ENCODE measurements at places on chromosomes 3 and 15.

DNA sequence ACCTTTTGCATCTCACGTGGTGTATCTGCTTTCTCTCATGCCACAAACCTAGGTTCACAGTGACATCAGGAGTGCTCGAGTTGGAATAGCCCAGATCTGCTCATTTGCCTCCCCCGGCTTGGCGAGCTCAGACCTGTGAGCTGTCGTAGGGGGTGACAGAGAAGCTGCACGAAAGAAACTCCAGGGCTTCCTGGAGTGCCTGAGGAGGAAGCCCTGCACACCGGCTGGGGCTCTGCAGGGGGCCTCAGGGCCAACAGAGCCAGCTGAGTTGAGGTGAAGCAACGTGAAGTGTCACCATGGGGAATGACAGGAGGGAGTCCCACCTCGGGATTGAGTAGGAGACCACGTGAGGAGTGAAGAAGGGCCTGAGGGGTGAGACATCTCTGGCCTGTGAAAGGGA is 62.5 kb downstream of the RPN1 start:
- DNase-seq: no peak

GRCh38 chr3:78868570-78868969 is 899.2 kb downstream of the ROBO1 start:
- no peak for DNase-seq

- no peak for DNase-seq
Measured at GRCh38 chr15:91926908-91927270, 73.4 kb downstream of the SLCO3A1 start.

DNA sequence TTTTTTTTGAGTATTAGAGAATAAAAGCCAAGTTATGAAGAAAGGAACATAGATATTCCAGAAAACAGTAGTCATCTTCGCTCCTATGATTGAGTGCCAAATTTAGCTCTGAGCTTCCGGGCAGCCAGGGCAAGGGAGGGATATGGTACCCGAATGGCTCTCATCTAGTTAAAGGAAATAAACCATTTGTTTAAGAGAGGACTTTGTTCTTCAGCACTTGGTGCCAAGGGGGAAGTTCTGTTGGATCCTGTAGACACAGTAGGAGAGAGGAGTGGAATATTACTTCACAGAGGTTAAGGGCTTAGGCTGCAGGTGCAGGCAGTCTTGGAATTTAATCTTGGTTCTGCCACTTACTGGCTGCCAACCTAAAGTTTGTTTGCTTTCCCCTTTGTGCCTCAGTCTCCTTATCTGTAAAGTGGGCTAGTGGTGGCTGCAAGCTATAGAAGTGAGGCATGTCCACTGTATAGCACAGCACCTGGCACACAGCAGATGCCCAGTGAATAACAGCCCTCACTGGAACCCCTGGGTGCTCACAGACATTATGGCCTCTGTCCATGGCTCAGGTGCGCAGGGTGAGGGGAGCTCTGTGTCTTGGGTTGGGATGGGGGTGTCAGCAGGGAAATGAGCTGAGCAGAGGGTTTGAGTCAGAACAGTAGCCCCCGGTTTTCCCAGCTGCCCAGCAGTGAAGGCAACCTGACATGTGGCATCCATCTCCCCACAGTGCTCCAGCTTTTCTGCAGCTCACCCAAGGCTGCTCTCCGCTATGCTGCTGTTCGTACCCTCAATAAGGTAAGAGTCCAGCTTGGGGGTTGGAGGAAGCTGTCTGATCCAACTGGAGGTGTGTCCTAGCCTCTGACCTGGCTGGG is 10.4 kb downstream of the COPG1 start:
- DNase-seq: no peak

DNA sequence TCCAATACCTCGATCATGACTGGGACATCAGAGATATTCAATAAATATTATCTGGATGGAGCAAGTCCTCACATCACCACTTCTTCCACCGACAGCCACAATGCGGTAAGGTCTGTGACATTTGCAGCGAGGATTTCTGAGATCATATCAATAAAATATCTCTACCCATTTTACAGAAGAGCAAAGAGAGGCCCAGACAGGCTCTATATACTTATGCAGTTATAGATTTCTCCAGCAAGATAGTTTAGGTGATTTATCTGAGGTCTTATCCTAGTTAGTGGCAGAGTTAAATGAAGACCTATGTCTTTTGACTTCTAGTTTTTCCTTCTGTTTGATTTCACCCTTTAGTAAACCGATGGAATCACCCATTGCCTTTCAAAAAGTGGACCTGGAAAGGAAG is 81.6 kb downstream of the TNIK start:
- DNase-seq: no peak

GRCh38 chr3:145739926-145740325 is 421.1 kb downstream of the PLOD2 start:
- no peak for DNase-seq

DNA sequence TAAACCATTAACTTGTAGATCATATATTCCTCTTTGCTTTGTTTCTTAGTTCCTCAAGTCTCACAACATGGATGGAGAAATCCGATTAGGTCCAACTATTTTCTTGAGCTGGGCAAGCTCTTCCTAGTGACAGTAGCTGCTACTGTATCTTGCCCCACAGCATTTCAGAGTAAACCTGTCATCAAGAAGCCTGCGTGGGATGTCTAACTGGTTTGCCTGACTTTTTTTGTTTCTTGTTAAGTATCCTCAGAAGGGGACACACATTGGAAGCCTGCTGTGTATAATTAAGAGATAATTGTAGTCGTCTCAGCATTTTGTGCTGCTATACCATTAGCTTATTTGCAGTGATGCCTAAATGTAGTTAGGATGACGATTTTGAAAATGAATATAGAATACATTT is 29.3 kb upstream of the STT3B start:
- no peak for DNase-seq

GRCh38 chr3:151625086-151625485 is 108.6 kb upstream of the AADACL2 start:
- DNase-seq: no peak

DNA sequence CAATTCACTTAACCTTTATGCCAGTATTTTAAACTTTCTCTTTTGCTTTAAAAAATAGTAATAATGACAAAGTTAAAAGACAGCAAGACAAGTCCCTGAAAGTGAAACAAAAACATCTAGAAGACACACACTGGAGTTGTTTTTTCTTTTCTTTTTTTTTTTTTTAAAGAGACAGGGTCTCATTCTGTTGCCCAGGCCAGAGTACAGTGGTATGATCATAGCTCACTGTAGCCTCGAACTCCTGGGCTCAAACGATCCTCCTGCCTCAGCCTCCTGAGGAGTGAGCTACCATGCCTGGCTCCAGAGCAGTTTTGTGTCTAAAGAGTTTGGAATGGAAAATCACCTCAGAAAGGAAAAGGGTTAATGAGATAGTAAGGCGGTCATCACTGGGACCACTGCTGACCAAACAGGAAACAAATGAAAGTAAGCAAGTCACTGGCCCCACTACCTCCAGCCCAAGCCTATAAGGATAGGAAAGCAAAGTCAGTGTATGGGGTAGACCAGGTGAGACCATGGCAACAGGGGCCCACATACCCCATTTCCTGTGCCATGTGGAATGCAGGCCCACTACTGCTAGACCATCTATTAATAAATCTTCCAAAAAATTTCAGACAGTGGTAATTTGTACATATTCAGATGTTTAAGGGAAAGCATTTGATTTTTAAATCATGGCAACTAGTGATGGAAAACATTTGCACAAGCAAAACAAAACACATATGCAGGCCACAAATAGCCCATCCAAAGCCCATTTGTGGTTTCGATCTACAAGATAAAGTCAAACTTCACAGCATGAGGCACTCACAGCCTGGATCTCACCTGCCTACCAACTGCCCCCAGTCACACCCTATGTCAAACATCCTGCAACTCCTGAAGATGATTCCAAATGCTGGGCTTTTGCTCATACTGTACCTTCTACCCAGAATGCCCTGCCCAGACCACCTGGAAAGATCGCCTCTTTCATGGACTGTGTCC is 62.6 kb downstream of the OSBPL10 start:
- no peak for DNase-seq

DNA sequence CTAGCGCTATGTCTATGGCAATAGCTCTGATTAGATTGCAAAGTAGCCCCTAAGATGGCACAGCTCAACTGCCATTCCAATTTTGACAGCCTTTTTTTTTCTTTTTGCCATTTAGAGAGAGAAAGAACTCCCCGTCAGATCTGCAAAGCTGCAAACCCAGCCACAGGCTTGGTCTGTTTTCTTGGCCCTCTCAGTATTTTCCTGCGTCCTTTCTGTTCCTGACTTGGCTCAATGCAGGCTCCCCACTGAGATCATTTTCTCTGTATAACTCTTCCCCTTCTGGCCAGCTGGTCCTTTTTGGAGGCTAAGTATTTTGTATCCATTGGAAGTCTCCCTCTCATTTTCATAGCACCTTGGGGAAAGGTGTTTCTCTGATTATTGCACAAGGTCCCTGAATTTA is 386.7 kb downstream of the UNC13C start:
- no peak for DNase-seq

- DNase-seq: no peak
Measured at GRCh38 chr3:58996730-58997129, 53.1 kb downstream of the CFAP20DC start.

DNA sequence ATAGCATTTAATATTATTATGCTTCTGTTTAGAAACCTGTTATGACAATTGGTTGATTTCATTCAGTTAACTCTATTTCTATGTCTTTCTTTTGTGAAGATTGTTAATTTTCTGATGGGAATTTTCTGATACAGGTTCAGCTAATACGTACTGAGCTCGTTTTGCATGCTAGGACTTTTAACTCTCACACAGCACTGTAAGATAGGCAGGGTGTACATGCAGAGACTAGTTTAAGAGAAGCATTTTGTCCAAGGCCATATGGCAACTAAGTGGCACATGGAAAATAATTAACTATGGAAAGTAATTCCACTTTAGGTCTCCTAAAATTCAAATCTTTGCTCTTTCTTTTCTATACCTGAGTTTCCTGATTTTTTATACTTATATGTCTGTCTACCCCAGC is 81.9 kb downstream of the IL1RAP start:
- DNase-seq: no peak

DNA sequence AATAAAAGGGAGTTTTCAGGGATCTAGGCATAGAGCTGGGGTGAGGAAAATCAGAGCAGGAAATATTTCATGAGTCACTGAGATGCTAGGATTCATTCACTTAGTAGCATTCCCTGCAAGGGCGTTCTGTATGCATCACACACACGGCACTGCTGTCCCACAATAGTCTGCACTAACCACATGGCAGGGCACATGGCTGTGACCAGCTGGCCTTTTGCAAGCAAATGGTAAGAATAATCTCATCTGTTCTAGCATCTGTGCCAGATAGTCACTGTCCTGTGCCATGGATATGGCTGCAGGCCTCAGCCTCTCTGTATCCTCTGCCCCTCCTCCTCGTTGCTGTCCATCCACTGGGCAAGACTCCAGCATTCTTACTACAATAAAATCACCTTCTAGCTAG is 37.8 kb downstream of the BOC start:
- no peak for DNase-seq

DNA sequence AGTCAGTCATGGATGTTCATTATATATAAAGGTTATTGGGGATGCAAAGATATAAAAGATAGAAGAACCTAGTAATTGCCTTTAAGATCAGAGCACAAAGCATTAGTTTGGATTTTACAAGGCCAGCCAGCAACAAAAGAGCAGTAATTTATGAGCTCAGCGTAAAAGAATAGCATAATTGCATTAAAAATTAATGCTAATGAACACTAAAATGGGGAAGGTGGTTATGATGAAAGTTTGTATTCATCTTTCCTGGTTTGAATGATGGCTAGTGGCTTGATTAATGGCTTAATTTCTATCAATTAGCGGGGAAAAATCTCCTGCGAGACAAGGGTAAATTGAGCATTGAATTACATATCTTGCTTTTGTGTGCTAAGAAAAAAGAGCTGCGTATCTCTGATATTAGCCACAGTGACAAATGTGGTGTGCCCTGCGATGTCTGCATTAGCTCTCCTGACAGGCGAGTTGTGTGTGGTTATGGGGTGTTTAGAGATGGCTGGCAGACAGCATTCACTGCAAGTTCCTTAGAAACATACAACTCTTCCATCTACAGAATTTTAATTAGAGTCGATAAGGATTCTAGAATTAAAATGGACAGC is 42.8 kb upstream of the MLF1 start:
- DNase-seq: no peak

DNA sequence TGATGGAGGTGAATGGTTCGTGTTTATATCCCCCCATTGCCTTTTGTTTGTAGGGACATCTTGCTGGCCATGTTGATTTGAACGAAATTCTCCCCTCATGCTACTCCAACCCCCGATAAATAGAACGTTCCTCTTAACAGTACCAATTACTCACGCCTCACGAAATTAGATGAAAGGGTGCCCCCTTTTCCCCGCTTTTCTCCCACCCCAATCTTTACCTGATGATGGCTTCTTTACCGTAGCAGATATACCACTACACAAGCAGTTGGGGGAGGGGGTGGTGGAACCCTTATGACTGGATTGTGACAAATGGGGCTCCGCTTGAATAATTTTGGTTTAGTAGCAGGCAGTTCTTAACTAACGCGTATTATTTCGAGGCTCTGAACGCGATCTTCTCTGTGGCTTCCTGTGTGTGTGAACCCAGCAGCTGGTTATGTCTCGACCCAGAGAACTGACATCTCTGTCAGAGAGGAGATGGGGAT is 1.1 kb downstream of the PIAS1 start:
- DNase-seq: peak; percentile 52

DNA sequence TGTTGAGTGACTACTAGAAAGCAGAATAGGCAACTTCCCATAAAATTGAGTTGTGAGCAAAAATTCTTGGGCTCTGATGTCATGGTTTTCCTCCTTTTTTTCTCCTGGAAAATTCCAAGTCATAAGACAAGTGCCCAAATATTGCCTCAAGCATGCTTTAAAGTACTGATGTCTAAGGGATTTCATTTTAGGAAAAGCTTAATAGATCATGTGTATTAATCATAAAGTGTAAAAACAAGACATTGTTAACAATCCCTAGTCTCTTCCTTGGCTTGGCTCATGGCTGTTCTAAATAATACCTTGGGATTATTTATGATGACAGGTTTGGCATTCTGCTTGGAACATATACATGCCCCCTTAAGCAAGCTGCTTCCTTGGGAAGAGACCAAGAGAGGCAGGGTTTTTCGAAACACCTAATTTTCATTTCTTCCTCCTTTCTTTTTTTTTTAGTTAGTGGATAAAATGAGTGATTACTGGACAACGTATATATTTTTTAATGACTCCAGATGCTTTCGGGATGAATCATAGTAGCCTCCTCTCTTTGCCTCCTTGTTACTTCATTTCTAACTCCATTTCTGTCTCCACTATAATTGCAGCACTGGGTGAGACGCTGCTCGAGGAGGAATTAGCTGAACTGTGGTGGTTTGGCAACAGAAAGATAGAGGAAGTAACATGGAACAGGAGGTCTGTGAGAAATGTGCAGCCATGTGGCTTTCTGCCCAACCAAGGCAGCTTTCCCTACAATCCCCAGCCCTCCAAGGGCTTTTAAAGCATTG is 104.9 kb downstream of the TPRG1 start:
- DNase-seq: no peak

GRCh38 chr3:55014081-55014480 is 86.2 kb upstream of the LRTM1 start:
- DNase-seq: no peak

DNA sequence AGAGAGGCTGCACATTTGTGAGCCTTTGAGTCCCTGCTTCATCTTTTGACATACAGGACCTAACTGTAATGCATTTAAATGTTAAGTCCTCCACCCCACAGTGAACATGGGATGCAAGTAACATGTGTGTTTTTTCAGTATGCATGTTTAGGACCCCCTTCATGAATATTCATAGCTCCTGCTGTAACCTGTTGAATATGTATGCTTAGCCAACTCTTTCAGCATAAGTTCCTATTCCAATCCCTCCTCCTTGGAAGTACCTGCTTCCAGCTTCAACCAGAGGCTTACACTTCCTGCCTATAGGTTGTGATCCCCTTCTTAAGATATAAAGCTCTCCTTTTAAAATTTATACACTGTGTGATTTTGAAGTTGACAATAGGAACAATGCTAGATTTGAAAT is 36.9 kb upstream of the GNB4 start:
- DNase-seq: no peak
